ENCODE measurements at places on chromosomes 12 and 14.

DNA sequence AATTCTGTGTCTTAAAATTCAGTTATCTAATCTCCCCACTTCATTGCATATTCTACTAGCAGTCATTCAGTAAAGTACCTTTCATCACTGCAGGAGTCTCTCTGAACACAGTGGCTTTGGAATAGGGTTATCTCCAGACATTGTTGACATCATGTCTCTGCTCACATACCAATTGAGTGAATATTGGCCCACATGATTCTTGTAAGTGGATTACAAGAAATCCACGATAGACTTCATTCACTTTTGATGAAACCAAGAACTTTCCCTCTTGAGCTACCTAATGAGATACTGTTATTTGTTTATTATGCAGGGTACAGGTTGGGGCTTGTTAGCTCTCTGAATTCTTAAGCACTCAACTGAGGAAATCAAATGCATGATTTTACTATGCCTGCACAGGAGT is 284.9 kb downstream of the RAD51B start:
- no peak for DNase-seq

- no peak for DNase-seq
Observed at GRCh38 chr14:60356906-60357550, 108.0 kb downstream of the PPM1A start.

DNA sequence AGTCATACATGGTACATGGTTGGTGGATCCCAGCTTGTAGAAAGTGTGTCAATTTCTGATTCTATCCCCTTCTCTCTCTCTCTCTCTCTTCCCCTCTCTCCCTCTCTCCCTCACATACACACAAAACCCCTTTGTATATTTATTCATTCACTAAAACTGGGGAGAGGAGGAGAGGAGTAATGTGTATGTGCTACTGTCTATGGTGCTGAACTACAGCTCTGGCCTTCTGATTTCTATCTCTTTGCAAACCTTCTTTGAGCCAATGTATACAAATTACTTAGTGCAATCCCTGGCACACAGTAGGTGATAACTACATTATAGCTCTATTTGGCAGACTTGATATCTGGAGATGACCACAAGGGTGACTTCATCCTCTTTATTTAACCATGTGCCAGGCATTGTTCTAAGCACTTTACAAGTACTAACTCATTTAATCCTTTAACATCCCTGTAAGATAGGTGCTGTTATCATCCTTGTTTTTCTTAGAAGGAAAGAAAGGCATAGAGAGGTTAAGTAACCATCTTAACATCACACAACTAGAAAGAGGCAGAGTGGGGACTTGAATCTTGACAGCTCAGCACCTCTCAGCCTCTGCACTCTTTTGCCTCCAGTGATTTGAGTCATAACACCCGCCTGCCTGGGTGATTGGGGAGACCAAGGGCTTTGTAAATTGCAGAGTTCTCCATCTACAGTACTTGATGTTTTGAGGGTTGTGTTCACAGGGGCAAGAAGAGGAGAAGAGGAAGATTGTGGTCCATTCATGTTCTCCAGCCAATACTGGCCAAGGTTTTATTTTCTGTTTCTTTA is 21.3 kb downstream of the RPH3A start:
- no peak for DNase-seq

DNA sequence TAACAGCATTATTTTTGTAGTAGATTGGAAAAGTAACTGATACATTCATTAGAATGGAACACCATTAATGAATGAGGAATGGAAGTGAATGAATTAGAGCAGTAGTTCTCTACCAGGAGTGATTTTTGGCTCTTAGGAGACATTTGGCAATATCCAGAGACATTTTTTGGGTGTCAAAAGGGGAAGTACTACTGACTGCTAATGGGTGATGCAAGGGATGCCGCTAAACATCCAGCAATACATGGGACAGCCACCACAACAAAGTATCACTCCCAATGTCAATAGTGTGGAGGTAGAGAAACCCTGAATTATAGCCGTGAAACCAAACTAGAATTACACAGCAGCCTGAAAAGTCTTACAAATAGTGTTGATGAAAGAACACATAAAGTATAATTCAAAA is 1.5 kb downstream of the CHURC1 start:
- DNase-seq = no peak

DNA sequence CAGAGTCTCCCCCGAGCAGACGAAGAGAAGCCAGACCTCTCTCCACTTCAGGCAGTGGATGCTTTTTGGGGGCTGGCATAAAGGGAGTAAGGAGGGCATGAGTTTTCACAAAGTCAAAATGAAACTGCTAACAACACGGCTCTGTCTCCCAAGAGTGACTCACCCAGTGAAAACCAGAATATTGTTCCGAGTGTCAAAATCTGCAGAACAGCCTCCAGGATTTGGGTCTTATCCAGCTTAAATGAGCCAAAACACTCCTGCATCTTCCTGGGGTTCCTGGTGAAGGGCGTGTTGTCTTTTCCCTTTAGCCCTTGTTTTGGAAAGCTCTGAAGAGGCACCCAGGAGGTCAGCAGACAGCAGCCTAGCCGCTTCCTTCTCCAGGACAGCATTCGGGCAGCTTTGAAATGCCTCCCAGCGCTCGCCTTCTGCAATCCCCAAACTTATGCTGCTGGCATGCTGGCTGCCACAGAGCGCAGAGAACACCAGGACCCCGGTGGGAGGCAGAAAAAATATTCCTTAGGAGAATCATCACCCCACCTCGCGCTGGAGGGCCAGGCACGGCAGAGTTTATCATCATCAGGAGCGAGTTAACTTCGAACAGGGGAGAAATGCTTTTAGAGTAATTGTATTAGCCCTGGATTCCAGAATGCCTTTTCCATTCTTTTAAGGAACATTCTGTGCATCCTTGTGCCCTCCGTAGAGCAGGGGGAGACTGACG is 117.7 kb upstream of the NCOR2 start:
- DNase-seq = no peak

- DNase-seq = no peak
Observed at GRCh38 chr12:10739157-10740118, 16.3 kb upstream of the YBX3 start.

- DNase-seq = no peak
Observed at GRCh38 chr12:15535352-15535781, 213.1 kb downstream of the PTPRO start.

DNA sequence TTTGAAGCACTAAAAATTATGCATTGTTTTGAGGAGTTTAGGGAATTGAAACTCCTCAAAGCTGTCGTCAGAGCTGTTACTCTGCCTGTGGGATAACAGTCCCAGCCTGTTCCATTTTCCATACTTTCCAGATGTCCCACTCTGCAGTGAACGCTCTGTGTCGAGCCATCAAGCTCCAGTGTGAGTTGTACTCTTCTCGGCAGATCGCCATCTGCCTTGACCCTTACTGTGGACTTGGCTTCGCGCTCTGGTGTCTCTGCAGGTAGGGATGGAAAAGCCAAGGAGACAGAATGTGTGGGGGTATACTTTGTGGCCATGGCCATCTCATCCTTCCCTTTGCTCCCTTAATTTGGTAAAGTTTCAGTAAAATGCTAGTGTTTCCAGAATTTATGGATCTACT is 35.5 kb upstream of the ATF1 start:
- no peak for DNase-seq

DNA sequence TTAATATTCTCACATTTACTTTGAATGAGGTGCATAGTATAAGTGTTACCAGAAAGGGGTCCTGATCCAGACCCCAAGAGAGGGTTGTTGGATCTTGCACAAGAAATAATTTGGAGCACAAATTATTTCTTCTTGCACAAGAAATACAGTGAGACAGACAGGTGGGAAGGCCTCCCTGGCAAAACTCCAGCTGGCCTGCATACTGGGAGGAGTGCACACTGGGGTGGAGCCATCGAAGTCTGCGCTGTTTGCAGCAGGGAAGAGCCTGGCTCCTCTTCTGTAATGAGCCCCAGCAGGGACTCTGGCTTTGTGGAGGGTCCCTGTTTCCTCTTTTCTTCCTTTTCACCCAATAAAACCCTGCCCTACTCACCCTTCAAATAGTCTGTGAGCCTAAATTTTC is 141.6 kb downstream of the GLT1D1 start:
- DNase-seq = no peak

DNA sequence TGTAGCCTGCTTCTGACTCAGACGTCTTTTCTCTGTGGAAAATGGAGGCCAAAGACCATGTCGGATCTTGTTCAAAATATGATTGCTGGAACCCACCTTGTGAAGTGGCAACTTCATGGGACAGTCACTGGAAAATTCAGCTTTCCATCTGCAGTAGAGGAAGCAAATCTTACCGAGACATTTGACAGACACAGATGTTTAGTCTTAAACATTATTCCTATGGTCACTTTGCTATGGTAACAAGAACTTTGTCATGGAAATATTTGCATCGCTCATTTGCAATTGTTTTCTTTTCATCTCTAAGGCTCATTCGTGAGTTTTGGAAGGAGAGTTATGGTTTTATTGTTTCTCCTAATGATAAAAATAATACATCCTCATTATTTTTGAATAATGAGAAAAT is 98.3 kb upstream of the HIF1A start:
- DNase-seq = no peak
